LNCaP clone FGC (cell line): ENCODE measurements at places on chromosomes 7 and 10.

- DNase-seq, result no peak
Observed at GRCh38 chr7:83782628-83783027, 133.7 kb upstream of the SEMA3E start.

DNA sequence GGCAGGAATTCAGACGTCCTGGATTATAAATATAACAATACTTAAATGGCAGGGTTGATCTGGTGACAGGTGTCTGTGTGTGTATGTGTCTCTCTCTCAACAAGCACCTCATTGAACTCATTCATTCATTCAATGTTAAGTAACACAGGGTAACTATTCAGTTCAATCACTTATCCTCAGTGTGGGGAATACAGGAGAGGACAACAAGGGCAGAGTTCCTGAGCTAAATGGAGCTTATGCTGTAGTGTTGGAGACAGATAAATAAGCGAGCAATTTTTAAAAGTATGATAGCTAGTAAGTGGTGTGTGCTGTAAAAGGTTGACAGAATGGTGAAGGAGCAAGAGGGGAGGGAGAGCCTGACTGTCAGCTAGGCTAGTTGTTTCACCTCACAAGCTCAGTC is 178.4 kb downstream of the DGKI start:
- no peak for DNase-seq

- no peak for DNase-seq
Observed at GRCh38 chr7:148371280-148371937, 219.2 kb upstream of the C7orf33 start.

GRCh38 chr7:138338361-138338760 is 121.7 kb upstream of the TRIM24 start:
- DNase-seq, result peak; percentile 11

- peak; percentile 43 for DNase-seq
Observed at GRCh38 chr10:32210306-32211045, 136.5 kb downstream of the EPC1 start.

- no peak for DNase-seq
Observed at GRCh38 chr10:118373786-118374185, 31.7 kb upstream of the FAM204A start.

- no peak for DNase-seq
Observed at GRCh38 chr10:114638821-114639625, 19.1 kb downstream of the ABLIM1 start.

DNA sequence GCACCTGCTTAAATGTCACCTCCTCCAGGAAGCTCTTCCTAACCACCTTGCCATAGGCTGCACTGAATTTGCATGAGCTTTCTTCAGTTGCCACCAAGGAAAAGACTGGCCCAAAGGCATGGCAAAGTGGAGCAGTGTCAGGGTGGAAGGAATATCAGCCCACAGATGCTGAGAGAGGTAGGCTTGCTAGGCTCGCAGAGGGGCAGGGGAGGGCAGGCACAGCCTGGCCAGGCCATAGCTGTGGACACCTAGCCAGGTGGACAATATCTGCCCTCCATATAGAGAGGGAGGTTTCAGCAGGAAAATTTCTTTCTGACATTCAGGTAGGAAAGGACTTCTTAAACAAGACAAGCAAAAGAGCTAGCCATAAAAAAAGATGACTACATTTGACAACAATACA is 166.3 kb downstream of the GRID1 start:
- no peak for DNase-seq

- no peak for DNase-seq
Observed at GRCh38 chr10:74977913-74978847, 133.3 kb upstream of the SAMD8 start.

DNA sequence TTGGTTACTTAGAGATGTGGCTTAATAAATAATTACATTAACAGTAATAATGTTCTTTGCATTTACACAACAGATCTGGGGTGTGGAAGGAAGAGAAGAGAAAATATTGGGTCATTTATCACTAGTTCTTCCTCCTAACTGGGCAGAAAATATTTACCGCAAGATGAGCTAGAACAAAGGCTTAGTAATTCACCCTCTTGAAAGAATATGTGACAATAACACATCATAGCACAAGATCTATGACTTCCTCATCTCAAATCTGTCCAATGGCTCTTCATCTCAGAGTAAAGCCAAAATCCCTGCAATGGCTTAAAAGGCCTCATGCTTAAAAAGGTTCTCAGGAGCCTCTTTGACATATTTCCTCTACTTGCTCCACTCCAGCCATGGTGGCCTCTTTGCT is 178.6 kb downstream of the ZNF438 start:
- DNase-seq, result no peak

- no peak for DNase-seq
Observed at GRCh38 chr7:27210441-27211083, 10.7 kb upstream of the HOXA13 start.

DNA sequence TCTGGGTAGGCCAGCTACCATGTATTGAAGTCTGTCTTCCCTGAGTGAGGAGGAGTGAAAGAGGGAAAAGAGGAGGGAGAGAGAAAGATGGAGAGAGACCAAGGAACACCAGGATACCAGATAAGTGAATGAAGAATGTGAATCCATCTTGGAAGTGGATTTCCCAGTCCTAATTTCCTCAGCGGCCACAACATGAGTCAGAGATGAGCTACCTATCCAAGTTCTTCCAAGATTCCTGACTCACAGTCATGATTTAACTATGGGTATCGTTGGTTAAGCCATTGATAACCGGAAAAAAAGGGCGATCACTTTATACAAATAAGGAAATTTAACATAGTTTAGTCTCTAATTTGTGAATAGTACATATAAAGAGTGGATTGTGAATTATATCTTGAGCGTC is 561.8 kb downstream of the ATRNL1 start:
- DNase-seq, result no peak

- no peak for DNase-seq
Observed at GRCh38 chr10:132036153-132036886, 29.4 kb upstream of the JAKMIP3 start.

DNA sequence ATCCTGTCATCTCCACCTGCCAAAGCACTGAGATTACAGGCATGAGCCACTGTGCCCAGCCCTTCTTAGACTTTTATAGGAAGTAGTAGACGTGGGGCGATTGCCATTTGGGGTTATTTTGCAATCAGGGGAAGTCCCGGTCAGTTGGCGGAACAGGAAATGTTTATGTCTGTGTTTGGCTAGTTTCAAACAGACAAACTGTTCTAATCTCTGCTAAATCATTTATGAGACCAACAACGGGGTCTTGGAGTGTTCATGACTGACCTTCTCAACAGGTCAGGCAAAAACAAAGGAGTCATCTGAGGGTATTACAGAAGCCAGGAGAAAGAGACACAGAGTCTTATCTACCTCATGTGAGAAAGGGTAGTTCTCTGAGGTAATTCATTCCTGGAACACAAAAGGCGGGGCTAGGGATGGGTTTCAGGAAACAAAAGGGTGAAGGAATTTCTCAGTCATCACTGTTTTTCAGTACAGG is 6.6 kb upstream of the TPK1 start:
- no peak for DNase-seq

DNA sequence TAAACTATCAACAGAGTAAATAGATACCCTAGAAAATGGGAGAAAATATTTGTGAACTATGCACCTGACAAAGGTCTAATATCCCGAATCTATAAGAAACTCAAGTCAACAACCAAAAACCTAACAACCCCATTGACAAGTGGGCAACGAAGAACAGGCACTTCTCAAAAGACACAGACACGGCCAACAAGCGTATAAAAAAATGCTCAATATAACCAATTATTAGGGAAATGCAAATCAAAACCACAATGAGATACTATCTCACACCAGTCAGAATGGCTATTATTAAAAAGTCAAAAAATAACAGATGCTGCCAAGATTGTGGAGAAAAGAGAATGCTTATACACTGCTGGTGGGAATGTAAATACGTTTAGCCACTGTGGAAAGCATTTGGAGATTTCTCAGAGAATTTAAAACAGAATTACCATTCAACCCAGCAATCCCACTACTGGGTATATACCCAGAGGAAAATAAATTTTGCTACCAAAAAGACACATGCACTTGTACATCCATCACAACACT is 63.2 kb upstream of the CAV2 start:
- no peak for DNase-seq

- DNase-seq, result no peak
Observed at GRCh38 chr10:97279121-97279815, 13.2 kb downstream of the ARHGAP19 start.

GRCh38 chr10:99329554-99330346 is 594 bp downstream of the CNNM1 start:
- no peak for DNase-seq

GRCh38 chr10:120584786-120585185 is 127.8 kb downstream of the PLPP4 start:
- DNase-seq, result no peak

- no peak for DNase-seq
Observed at GRCh38 chr7:27185013-27185853, at the start of gene HOXA11. HOXA11 (minus strand) TSS chr7:27185232; CDS start chr7:27185144, 88 bp downstream.

- DNase-seq, result peak; percentile 2
Observed at GRCh38 chr7:121395494-121395960, 581 bp downstream of the FAM3C start.

- no peak for DNase-seq
Observed at GRCh38 chr7:11343818-11344413, 370.2 kb downstream of the PHF14 start.

DNA sequence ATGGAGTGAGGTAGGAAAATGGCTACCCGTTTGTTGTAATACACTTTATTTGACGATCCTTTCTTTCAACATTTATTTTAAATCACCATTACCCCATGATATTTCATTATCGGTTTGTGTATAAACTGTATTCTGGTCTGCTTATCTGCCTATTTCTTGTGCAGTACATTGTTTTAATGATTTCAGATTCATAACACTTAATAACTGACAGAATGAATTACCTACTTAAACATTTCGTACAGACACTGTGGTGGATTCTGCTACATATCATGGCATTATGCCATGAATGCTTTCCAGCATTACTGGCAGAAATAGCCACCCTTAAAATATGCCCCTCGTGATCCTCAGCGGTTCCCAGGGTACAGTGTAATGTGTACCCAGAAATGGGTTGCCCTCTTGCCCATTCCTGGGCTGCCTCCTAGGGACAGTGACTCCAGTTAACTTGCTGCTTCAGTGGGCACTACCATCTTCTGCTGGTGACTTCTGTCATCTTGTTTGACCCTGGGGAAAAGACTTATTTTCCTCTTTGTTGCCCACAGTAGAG is 74.5 kb downstream of the C1GALT1 start:
- no peak for DNase-seq

GRCh38 chr10:5450605-5451384 is 38.4 kb downstream of the NET1 start:
- DNase-seq, result no peak

GRCh38 chr10:118594392-118595063 is 920 bp downstream of the PRLHR start:
- DNase-seq, result no peak

- DNase-seq, result peak; percentile 34
Observed at GRCh38 chr7:22488643-22489462, 11.1 kb downstream of the STEAP1B start.

DNA sequence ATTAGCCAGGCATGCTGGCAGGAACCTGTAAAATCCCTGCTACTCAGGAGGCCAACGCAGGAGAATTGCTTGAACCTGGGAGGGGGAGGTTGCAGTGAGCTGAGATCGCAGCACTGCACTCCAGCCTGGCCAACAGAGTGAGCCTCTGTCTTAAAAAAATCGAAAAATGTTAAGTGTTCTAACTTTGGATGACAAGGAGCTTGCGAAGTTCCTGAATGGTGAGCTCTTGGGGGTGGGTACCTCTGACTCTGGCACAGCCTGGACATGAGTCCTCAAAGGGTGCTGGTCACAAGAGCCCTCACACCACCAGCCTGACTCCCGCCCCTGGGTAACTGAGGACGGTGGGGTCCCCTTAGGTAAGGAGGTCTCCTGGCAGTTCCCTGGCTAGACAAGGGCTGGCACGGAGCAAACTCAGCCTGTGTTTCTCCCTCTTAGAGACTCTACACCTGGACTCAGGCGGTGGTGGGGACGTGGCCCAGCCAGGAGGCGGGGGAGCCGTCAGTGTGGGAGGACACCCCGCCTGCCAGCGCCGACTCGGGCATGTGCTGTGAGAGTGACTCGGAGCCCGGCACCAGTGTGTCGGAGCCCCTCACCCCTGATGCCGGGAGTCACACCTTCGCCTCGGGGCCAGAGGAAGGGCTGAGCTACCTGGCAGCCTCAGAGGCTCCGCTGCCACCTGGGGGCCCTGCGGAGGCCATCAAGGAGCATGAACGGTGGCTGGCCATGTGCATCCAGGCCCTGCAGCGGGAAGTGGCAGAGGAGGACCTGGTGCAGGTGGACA is 24.1 kb downstream of the AMZ1 start:
- no peak for DNase-seq

DNA sequence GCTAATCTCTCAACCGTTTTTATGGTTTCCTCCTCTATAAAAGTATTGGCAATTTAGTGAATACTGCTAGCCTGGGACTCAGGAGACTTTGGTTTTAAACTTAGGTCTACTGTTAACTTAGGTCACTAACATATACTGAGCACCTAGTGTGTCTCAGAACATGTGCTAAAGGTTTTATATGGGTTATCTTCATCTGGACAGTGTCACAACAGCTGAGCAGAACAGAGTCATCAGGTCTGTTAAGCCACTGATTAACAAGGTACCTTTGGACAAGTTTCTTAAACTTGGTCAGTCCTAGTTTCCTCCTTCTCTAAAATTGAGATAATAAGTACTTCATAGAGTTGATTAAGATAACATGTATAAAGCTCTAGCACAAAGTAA is 30.6 kb downstream of the NET1 start:
- no peak for DNase-seq

- no peak for DNase-seq
Observed at GRCh38 chr7:135235841-135236240, 2.2 kb downstream of the STRA8 start.

- no peak for DNase-seq
Observed at GRCh38 chr10:23217471-23217870, 25.4 kb downstream of the PTF1A start.

GRCh38 chr7:105691680-105692564 is 110.6 kb upstream of the EFCAB10 start:
- DNase-seq, result peak; percentile 99

GRCh38 chr7:148116195-148116594 is 474.4 kb upstream of the C7orf33 start:
- peak; percentile 17 for DNase-seq

DNA sequence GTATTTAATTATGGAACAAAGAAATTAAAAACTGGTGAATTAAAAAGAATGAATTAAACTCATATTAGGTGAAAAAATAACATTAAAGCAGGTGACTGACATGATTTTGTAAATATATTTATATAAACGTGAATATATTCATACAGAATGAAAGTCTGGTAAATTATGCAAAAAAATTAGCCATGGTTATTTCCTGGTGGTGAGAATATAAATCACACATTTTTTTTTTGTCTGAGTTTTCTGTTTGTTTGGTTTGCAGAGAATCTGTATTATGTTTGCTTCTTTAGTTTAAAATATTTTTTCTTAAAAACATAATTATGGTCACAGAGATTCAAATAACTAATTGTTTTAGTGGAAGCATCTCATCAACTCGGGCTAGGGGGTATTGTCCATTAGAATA is 73.0 kb upstream of the CSTF2T start:
- DNase-seq, result no peak

- no peak for DNase-seq
Observed at GRCh38 chr10:33195608-33196376, 138.7 kb downstream of the NRP1 start.

GRCh38 chr7:137996386-137996851 is 5.5 kb downstream of the CREB3L2 start:
- no peak for DNase-seq
